ENCODE measurements at places on chromosomes 12 and 14.

GRCh38 chr14:103138301-103139131, 15.3 kb downstream of the TNFAIP2 start:
- DNase-seq = no peak

DNA sequence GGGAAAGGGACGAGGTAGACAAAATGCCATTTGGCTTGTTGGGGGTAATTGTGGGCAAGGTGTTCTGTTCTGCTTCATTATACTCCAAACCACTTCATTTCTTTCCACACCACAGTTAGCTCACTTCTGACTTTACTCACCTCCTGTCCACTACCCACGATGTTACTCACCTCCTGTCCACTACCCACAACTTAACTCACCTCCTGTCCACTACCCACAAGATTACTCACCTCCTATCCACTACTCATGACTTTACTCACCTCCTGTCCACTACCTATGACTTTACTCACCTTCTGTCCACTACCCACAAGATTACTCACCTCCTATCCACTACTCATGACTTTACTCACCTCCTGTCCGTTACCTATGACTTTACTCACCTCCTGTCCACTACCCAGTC, 10.1 kb upstream of the TWF1 start:
- no peak for DNase-seq

DNA sequence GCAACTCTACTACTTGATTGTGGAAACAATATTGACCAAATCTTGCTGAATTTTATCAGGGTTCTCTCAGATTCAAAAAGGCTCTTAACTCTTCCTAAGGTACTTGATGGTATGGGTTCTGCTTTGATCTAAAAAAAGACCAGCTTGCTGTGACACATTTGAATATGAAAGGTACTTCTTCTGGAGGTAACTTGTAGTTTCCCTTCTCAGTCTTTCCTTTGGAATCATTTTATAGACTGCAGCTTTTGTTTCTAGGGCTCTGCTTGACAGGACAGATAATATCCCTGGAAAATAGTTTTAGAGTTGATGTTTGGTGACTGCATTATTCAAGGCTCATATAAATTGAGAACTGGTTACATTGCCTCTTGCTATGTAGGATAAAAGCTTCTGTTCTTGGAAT, 251.9 kb downstream of the FUT8 start:
- DNase-seq = no peak

DNA sequence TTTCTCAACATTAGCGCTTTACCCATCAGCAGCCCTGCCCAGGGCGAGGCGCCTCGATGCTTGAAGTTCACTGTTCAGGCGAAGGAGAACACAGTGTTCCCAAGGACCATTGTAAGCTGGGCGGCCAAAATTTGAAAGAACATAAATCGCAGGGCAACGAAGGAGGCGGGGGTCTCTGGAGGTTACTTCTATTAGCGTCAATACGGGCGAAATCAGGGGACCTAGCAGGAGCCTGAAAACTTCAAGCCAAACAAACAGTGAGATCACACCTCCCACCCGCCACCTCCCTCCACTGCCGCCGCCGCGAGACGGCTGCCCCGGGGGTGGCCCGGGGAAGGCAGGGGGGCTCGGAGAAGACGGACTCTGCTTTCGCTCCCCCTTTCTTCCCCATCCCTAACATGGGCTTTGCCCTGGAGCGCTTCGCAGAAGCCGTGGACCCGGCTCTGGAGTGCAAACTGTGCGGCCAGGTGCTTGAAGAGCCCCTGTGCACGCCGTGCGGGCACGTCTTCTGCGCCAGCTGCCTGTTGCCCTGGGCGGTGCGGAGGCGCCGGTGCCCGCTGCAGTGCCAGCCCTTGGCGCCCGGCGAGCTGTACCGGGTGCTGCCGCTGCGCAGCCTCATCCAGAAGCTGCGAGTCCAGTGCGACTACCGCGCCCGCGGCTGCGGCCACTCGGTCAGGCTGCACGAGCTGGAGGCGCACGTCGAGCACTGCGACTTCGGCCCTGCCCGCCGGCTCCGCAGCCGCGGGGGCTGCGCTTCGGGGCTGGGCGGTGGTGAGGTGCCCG, at the start of gene PDZRN4:
Gene PDZRN4, plus strand, starts transcription at position 263 of the 783 bp plus-strand sequence.
- DNase-seq = peak; percentile 16

GRCh38 chr14:72664651-72665050, 229.2 kb downstream of the DPF3 start:
- no peak for DNase-seq
